ENCODE measurements at places on chromosomes 16 and 17.

DNA sequence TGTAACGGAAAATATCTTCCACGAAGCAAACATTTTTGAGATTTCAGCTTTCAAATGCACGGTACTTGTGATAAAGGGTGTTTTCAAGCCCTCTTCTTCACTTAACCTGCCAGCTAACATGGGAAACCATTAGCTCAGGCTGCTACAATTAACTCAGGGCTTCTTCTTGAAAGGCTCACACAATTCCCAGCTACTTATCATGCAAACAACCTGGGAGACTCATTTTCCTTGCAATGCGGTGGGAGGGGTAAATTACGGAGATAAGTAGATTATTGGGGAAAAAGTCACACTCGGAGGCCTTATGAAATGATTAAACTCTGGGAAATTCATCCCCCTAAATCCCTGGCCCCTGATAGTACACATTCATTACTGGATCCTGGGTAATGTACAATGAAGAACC is 266.4 kb downstream of the STX8 start:
- DNase-seq, result no peak

GRCh38 chr17:76506408-76507345 is 5.5 kb upstream of the RHBDF2 start:
- DNase-seq, result peak; percentile 85

DNA sequence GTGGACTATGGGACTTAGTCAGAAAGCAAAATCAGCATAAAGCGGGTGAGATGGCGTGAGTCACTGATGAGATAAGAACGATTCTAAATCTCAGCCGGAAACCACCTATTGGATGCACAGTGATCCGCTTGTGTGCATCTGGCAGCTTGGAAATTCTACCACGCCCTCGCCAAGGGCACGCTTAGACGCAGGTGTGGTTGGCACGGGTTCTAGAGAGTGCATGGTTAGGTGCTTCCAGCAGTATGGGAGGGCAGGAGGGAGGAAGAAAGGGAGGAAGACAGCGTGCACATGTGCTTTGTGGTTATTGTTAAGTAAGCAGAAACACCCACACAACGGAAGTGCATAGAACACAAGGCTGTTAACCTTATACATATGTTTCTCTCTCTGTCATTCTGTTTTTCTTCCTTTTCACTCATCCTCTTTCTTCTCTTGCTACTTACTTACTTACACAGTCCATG is 374.0 kb upstream of the ASIC2 start:
- DNase-seq, result no peak

- no peak for DNase-seq
These were observed 188.2 kb downstream of the HS3ST3B1 start for GRCh38 chr17:14488958-14489550.

- DNase-seq, result no peak
These were observed 11.3 kb upstream of the LPCAT2 start for GRCh38 chr16:55497558-55497957.

DNA sequence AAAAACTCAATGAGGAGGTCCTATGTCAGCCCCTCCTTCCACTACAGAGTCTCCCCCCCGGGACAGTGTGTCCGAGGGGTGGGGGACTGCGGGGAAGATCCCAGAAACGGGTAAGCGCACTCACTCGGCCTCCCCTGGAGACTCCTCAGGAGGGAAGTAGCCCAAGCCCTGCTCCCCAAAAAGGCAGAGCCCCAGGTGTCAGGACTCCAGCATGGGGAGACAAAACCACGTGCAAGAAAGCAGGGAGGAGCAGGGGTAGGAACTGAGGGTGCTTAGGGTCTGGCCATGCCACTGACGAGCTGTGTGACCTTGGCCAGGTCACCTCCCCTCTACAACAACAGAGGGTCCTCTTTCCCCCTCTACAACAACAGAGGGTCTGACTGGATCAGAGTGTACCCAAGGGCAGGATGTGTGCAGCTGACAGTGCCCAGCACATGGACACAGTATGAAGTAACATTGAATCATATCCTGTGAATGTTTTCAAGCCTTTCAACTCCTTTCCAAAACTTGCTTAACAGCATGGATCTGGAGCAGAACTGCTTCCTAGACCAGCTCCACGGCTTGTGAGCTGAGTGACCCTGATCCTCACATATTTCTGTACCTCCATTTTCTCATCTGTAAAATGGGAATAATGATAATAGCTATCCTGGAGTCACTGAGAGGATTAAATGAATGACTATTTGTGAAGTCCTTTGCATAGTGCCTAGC is 2.1 kb upstream of the NAGS start:
- DNase-seq, result no peak

DNA sequence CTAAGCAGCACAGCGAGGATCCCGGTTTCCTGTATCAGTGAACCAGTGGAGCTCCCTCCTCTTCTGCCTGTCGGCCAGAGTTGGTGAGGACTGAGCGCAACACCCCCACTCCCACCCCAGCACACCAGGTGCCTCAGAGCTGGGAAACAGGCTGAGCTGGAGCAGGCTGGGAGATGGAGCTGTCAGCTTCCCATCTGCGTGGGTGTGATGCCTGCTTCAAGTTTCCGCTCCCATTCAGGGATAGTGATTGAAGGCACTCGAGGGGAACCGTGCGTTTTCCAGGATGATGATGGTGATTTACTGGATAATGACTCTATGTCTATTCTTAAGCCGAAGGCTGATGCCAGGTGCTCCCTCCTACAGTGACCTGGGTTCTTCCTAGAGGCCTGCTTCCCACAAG is 144.5 kb downstream of the TMEM132E start:
- no peak for DNase-seq

GRCh38 chr17:78112518-78113471 is 15.8 kb downstream of the TMC6 start:
- peak; percentile 63 for DNase-seq

GRCh38 chr16:29757950-29758466 is 12.2 kb upstream of the C16orf54 start:
- no peak for DNase-seq

DNA sequence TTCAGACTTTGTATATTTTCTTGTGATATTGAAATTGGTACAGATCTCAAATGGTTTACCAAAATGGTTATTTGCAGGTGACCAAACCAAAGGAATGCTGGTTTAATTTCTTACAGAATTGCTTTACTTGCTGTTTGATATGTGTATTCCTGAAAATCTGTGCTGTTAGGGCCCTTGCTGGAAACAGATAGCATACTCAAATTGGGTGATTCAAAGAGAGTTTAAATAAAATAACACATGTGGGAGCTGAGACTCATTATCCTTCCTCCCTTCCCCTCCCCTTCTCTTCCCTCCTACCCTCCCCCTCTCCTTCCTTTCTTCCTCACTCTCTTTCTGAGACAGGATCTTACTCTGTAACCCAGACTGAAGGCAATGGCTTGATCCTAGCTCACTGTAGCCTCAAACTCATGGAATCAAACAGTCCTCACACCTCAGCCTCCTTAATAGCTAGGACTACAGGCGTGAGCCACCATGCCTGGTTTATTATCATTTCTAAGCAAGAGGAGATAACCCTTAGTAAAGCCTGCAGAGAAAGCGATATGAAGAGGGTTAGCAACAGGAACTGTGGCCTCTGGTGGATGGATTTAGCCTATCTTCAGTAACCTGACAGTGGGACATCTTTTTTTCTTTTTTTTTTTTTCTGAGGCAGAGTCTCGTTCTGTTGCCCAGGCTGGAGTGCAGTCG is 141.9 kb downstream of the BCAS3 start:
- no peak for DNase-seq

DNA sequence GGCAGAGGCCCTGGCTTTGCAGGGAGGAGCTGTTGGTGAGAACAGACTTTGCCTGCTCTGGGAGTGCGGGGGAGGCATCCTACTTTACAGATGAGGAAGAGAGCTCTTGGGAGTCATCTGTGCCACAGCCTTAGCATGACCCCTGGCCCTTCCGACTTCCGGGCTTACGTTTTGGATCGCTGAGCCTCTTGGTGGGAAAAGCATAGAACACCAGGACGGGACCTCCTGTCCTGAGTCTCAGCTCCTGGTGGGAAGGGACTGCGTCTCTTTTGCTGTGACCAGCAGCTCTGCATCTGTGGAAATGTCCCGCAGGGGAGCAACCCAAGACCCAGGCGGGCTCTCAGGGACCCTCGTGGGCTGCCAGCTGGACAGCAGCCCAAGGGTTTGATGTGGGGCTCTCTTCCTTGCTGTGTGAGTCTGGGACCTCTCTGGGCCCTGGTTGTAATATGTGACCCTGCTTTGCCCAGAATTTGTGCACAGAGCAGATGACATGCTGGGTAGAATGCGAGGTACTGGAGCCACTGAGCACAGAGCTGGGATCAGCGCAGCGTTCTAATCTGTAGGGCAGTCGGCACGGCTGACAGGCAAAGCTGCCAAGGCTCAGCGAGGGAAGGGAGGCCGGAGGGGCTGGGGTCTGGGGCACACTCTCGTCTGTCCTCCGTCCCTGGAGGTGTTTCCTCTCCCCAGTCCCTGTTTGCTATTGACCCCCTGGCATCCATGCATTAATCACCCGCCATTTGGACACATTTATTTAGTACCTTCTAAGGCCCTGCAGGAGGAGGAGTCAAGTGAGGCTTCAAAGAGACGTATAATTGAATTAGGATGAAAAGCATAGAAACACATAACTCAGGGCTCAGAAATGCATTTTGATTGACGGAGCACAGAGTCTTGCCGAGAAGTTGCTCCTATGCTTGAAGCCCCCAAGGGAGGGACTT is 64.0 kb downstream of the NT5M start:
- no peak for DNase-seq

GRCh38 chr16:15703029-15703736 is 53.1 kb downstream of the NDE1 start:
- no peak for DNase-seq

DNA sequence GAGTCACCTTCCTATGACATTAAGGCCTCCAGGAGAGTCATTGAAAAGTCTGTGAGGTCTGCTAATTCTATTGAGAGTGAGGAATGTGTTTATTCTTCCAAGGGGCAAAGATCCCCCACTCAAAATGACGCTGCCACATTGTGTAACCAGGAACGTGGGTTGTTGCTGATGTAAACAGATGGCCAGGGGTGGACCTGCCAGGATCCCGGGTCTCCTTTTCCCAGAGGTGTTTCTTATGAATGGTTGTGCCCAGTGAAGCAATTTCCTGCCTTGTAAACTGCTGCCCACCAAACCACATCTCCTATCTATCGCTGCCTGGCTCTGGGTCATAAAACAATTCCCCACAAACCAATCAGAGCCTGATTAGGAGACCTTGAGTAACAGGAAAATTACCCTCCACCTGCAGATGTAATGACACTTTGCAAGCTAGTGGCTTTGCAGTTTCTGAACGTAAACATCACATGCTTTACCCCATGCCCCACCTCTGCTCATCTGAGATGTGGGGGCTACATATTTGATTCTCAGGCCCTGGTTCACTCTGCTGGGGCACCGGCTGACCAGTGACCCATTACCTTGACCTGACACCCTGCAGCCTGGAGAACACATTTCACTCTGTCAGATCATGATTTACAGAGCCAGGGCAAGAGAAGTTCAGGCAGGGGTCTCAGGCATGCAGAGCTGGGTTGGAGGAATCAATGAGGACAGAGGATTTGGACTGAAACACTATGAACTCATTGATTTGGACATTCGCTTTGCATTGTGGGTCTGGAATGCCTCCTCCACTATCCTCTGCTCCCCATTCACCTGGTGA is 33.1 kb upstream of the DDX52 start:
- no peak for DNase-seq

GRCh38 chr17:38886643-38887010 is 16.8 kb downstream of the LASP1 start:
- no peak for DNase-seq

DNA sequence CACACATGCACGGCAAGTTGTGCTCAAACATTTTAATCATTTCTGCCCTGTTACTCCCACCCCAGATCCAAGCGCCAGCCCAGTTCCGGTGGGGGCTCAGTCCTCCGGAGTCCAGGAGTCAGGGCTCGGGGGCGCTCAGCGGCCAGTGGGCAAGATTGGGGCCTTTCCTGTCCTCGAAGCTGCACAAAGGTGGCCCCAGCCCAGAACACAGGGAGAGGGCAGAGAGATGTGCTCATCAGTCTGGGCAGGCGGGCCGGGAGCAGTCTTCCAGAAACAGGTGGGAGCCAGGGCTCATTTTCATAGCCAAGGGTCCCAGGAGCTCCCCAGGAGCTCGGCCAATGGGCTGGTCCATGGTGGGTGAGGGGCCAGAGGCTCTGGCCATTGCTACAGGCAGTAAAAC is 4.1 kb downstream of the PRSS8 start:
- DNase-seq, result no peak
